ENCODE measurements at places on chromosomes 5 and 9. TPM values are rescaled to one million over a fixed set of nuclear protein-coding genes. Genes with fewer than 3 reads are reported as not detected.

GRCh38 chr5:138064526-138064925 lies 19.3 kb upstream of the WNT8A start:
- DNase-seq, result no peak

DNA sequence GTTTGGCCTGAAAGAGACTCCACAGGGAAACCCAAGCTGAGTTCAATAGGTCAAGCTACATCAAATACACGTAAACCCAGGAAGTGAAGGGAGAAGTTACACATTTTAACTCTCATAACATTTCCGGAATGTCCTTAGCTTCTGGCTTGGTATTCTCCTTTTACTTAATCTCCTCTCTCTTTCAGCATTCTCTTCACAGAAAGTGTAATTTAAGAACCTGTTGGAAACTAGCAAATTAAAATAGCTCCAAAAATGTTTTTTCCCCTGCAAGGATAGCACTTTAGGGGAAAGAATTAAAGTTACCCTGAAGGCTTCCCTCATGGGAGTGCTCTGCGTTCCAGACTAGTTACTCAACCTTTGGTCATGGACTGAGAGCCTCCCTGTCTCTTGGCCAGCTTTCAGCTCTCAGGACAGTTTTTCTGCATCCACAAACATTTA lies 292.7 kb upstream of the TARS1 start:
- no peak for DNase-seq

DNA sequence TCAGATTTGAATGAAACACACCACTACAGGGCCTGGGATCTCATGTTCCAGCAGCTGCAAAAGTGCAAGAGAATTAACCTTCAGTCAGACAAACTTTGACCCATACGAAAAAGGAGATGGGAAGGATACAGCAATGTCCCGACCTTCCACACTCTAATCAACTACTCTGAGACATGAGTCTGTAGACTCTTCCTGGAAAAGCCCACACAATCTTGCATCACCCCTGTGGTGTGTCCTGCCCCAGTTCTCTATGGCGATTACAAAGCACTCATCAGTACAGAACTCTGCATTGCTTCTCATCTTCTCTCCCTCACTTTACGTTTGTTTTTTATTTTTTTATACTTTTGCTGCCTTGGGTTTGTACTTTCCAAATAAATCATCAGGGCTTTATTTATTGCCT lies 241.0 kb upstream of the KIF2A start:
- DNase-seq, result no peak

DNA sequence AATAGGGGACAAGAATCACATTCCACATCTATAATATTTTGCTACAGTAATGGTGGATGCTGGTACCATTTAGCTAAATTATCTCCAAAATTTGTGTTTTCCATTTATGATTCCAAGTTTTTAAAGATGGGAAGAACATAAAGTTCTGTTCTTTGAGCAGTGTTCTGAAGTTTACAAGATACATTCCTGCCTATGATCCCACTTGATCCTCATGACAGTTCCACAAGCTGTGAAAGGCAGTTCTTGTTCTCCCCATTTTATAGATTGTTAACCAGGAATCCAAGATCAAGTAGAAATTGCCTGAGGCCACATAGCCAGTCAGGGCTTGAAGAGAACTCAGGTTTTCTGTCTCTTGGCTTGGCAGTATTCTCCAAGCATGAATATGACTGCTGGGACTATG lies 257.3 kb downstream of the NR3C1 start:
- DNase-seq, result no peak

- no peak for DNase-seq
Measured at GRCh38 chr9:102405218-102405867, 589.8 kb upstream of the CYLC2 start.

DNA sequence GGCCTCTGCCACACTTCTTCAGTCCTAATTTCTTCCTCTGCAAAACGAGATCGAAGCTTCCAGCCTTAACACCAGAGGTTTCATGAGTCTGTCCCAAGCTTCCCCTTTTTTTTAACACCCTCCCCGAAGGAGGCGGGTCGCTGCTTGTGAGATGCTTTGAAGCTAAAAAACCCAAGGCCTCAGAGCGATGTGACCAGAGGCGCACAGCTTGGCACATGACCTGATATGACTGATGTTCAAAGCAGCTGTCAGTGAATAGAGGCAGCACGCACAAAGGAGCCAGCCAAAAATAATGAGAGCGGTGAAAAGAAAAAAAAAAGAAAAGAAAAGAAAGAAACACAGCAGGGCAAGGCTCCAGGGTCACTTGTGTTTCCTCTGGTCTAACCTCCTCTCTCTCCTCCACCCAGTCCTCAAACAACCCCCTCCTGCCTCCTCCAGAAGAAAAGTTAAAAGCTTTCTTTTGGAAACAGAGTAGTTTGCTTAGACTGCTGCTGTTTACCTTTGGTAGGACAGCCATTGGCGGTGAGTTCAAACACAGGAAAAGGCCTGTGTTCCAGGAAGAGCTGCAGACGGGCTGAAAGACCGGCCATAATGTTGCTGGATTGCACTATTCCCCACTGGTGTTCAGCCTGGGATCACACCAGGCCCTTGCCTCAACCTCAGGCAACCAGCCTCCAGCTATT lies 10.9 kb upstream of the ZNF366 start:
- peak; percentile 62 for DNase-seq

DNA sequence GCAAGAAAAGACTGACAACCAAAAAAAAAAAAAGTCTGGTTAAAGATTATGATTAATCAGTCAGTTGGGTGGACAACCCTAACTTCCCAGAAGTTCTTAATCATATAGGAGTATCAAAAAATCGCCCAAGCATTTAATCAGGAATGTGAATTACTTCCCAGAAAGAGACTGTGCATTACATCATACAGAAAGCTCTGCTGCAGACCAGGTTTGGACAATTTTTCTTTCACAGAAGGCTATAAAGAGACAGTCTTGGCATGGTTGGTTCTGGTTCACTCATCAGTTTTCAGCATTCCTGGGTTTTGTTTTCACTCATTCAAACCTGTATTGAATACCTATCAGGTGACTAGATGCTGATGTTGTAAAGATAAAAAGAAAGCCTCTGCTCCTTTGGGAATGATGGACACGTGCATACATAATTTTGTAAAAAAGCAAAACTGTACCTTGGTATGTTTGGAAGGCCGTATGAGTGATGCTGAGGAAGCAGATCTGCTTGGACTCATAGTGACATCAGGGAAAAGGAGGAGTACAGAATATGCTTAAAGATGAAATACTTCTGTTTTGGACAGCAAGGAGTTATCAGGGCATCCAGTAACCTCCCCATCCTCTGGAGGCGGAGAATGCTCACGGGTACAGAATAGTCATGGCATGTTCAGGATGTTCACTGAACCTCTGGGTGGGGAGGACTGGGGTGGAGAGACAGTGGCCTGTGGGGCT lies 178.4 kb downstream of the GNA14 start:
- no peak for DNase-seq

DNA sequence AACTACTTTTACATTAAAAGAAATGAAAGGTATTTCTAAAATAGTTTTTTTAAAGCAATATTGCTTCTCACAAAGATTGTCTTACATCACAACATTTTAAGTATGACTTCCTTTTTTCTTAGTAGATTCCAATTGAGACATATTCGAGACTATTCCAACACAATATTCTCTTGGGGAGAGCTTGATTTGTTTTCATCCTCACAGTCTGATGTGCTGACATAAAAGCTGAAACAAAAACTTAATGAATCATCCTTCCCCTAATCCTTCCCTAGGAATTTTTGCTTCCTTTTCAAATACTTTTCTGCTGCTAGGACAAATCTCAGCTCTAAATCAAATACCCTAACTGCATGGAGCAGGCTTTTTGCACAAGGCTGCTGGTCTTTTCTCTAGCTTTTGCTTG lies 245.8 kb upstream of the MAP3K1 start:
- DNase-seq, result no peak

DNA sequence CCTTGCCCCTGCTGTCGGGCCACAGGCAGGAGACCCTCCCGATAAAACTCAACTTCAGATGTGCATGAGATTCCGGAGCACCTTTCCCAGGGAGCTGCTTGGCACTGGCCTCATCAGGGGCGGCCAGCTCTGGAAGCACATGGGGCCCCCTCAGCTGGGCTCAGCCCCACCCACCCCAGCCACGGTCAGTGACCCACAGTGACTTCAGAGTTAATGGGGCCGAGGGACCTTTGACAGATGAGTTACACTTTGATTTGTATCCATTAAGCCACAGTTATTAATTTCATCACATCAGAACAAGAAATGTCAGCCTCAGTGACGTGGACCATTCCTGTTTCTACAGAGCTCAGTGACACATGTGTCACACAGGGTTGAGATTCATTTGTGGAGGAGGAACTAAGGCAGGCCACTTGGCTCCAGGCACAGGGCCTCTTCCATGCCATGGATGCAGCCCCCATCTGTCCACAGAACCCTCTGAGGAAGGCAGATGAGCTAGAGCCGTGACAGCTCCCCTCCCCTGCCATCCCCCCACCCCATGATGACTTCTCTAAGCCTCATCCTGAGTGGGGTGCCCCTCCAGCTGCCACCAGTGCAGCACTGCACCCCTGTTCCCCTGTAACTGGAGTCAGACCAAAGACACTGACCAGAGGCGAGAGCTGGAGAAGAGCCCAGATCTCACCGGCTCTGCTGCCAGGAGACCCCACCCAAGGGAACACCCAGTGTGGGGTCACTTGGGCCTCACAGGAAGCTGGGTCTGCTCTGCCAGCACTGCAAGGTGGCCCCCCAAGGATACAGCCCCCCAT lies 69.4 kb upstream of the ADAMTS2 start:
- no peak for DNase-seq

DNA sequence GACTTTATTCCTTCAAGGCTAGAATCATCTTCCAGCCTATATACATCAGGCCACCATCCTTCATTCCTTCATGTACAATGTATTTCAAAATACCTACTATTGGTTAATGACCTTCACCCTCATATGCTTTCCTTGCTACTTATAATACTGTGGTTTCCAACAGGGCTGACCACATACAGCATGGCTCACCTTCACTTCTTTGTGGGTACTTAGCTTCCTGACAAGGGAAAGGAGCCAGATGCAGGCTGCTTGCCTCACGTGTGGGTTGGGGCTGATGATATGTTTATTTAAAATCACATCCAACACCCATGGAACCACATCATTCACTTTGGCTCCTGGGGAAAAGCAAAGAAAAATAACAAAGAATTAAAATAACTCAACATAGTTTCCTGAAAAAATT lies 63.9 kb upstream of the OR2K2 start:
- no peak for DNase-seq

Gene TSSK1B
- total RNA-seq, result not detected

Gene STK32A
- 8.9 TPM for total RNA-seq

Gene DMRT3
- total RNA-seq, result not detected

Gene PCDHB11
- total RNA-seq, result 1.7 TPM
